ENCODE measurements at places on chromosomes 11 and 22.

DNA sequence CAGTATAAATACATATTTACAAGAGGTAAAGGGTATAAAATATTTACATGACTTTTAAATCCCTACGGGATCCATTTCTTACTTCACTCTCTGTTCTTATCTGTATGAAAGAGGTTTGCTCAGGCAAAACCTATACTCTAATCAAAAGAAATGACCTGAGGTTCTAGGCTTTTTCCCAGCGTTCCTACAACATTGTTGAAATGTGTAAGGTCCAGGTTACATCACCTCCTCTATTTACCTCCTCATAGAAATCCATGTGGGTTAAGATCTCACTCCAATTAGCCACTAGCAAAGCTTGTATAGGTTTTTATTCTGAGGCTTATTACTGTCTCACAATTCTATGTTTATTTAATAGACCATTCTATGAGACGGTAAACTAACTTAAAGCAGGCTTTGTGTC lies 12.0 kb upstream of the OR51L1 start:
- DNase-seq, result no peak

DNA sequence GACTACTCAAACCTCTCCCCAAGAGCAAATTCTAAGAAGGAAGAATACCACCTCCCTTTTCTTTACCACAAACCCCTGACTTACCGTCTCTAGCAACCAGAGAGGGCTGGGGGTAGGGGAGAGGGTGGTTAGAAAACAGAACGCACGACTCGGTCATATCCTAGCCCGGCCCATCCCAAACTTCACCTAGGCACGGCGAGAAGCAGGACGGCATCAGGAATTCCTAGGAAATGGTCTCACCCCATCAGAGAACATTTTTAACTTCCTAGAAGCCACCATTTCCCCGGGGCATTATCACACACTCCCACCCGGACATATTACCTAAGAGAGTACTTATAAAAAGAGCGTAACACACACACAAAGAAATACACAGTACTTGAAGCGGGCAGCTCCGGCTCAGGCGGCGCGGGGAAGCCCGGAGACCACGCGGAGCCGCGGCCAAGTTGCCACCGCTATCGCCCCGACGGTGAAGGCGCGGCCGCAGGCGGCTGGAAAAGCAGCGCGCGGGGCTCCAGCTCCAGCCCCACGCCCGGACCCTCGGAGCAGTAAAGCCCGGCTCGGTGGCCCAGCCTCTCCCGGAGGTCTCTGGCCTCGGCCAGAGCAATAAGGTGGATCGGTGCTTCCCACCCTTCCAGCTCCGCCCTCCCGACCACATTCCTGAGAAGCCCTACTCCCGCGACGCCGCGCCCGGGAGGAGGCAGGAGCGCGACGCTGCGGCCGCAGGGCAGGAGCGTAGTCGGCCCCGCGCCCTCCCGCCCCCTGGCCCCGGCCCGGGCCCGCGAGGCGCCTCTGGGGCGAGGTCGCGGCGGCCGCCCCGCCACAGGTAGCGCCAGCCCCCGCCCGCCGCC lies 878 bp downstream of the RRAS2 start:
- peak; percentile 36 for DNase-seq

DNA sequence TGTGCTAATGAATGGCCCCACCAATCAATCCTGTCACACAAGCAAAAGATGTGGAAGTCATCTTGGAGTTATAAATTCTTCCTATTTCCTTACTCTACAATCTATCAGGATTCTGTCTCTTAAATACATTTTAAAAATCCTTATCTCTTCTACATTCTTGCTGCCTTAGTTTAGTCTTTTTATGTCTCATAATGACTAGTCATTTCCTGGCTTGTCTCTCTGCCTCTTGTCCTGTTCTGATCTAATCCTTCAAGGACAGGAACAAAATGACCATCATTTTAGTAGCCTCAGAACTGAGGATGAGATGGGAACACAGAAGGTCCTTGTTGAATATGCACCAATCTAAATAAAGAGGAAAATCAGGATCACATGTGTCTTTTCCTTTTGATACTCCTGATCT lies 56.6 kb upstream of the LIN7C start:
- DNase-seq, result no peak

DNA sequence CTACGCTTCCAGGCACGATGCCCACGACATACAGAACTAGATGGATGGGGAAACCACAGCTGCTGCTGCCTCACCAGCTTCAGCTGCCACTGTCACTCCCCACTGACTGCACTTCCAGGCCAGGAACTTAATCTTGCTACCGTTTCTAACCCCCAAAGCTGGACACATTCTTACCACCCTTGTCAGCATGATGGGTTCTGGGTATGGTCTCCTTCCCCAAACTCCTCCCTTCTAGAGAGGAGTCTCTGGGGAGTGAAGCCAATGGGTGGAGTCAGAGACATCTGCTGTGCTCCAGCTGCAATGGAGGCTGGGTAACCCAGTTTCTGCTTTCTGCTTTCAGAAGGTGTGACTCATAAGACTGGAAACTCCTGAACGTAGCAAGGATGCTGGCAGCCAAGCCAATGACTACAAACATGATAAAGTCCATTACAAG lies 87.0 kb upstream of the THY1 start:
- peak; percentile 67 for DNase-seq

GRCh38 chr11:94926698-94927237 lies 46.6 kb downstream of the CWC15 start:
- peak; percentile 53 for DNase-seq

All from amniotic stem cell (primary cell).